Renal cortex interstitium (tissue), 15 donors: ENCODE measurements at places on chromosomes 16 and 17. TPM values are rescaled to one million over a fixed set of nuclear protein-coding genes. Genes with fewer than 3 reads are reported as not detected.

DNAI2 gene
- 0.22 TPM for polyA plus RNA-seq

CCDC47 gene
- 120 TPM for polyA plus RNA-seq

DNAAF8 gene
- 1.8 TPM for polyA plus RNA-seq

JMJD6 gene
- polyA plus RNA-seq: 20.6 TPM

HOXB3 gene
- polyA plus RNA-seq: 153 TPM

KSR1 gene
- polyA plus RNA-seq: 45.5 TPM

MSI2 gene
- polyA plus RNA-seq: 91.4 TPM

CD300LB gene
- 0.44 TPM for polyA plus RNA-seq

TP53TG3F gene
- not detected for polyA plus RNA-seq

CHD9NB gene
- 17.9 TPM for polyA plus RNA-seq

TIGD7 gene
- polyA plus RNA-seq: 13.7 TPM

GNAO1 gene
- 4.8 TPM for polyA plus RNA-seq
